ENCODE measurements at places on chromosomes 6 and 20.
A peak's percentile ranks its signal among the peaks of the same experiment; 100 is the strongest.

GRCh38 chr6:160439751-160440150, 91.6 kb downstream of the SLC22A3 start:
- DNase-seq: no peak

GRCh38 chr6:12602951-12603672, 113.5 kb upstream of the PHACTR1 start:
- peak; percentile 1 for DNase-seq

DNA sequence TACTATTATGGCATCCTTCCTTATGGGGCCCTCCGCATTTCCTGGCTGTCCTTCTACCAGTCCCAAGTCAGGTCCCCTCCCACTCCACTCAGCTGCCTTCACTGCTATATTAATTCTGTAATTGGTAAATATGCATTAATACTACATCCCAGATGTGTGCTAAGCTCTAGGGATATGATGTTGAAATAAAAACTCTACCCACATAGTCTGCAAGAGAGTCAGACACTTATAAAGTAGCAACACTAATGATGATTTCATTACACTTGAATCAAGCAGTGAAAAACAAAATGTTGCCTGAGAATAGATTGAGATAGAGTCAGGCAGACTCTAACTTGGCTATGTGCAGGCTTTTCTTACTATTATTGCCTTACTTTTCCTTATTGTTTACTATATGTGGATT, 62.4 kb downstream of the AIG1 start:
- DNase-seq: no peak

GRCh38 chr6:132043148-132043547, 92.0 kb upstream of the CCN2 start:
- DNase-seq: no peak

DNA sequence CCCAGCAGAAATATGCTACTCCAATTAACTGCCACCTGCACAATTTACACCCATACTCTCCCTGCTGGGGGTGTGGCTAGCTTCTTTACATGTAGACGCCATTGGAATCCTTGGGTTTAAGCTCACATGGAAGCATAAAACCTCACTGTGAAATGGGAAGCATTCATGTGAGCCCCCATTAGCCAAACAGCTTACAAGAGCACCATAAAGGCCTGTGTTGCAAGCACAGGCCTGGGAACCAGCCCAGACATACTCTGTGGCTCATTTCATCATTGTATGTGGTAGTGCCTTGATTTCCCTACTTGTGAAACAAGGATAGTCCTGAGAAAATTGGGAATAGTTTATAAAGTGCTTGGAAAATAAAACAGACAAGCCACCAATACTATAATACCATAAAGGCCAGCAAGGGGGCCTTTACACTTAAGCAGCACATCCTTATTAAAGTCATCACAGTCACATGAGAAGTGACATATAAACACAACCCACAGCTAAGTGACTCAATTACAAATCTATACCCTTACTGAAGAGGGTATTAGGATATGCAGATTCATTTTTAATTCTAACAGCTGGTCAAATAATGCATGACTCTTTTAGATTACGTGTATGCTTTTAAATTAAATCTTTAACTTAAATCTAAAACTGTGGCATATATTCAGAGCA, 6.8 kb downstream of the ADNP start:
- no peak for DNase-seq

GRCh38 chr6:101980924-101981323, 587.4 kb downstream of the GRIK2 start:
- DNase-seq: no peak

DNA sequence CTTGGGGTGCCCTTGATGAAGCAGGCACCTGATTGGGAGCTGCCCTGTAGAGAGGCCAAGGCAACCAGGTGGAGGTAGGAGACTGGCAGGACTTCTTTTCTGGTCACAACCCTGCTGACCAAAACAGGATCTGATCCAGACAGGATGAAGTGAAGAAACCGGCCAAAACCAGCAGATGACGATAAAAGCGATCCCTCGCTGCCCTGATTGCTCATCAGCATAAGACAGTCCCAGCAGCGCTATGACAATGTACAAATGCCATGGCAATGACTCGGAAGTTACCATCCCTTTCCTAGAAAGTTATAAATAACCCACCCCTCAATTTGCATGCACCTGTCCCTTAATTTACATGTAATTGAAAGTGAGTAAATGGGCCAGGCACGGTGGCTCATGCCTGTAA, 88.4 kb upstream of the PDE10A start:
- DNase-seq: no peak
